ENCODE measurements at places on chromosomes 2 and 18. TPM values are rescaled to one million over a fixed set of nuclear protein-coding genes. Genes with fewer than 3 reads are reported as not detected.
A peak's percentile ranks its signal among the peaks of the same experiment; 100 is the strongest.

GRCh38 chr2:179985163-179985820 is 21.8 kb downstream of the CWC22 start:
- DNase-seq, result no peak
- H3K4me3 ChIP-seq, result no peak overlapping the region

DNA sequence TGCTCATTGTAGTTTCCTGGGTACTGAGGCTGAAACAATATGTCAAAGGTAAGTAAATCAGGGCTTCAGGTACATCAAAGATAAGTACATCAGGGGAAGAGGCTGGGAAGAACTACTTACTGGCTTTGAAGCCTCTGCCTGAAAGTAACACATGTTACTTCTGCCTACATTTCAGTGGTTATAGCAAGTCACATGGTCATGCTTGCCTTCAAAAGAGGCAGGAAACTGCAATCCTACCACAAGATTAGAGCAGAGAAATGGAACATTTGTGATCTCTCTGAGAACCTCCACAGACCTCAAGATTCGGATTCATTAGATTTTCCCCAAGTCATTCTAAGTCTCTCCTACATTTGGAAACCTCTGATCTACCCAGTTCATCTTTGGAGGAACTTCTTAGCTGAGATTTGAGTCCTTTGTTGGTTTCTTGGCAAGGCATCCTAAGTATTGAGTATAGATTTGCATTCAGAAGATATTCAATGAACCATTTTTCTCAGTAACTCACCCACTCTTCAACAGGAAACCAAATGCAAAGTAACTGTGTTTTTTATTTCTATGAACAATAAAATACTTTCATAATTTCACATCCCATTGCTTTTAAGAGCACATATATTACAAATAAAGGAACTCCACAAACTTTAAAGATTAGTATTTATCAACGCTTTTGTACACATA is 48.5 kb upstream of the CCDC195 start:
- H3K36me3 ChIP-seq, result peaks cover 91% of the 10 kb centered on the region
- no peaks in the 10 kb centered on the region for H3K4me1 ChIP-seq
- H3K27ac ChIP-seq, result no peak overlapping the region
- no peak for DNase-seq

DNA sequence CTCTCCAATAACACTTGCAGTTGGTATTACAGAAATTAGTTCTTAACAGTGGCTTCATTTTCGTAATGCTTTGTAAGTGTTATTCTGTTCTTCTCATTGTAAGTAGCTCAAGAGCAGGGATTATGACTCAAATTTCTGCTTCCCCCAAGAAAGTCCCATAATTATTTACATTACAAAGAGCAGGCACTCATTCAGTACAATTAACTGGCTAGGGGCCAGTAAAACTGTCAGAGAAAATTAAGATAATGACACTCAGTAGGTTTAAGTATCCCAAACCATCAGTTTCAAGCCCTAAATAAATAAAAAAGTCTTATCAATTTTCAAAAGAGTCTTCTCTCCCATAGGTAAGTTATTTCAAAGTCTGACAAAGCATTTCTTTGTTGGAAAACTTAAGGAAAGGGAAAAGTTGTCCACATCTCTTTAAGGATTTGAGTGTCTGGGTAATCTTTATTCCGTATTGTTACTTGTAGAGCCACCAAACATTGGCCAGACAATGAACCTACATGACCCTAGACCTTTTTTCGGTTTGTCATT is 137.1 kb downstream of the ARHGAP28 start:
- no peaks in the 10 kb centered on the region for H3K36me3 ChIP-seq
- H3K27ac ChIP-seq, result no peak overlapping the region
- H3K4me3 ChIP-seq, result no peak overlapping the region
- no peaks in the 10 kb centered on the region for H3K27me3 ChIP-seq

GRCh38 chr2:170409164-170409535 is 231.2 kb downstream of the MYO3B start:
- DNase-seq, result peak; percentile 77
- H3K27ac ChIP-seq, result no peak overlapping the region
- H3K4me3 ChIP-seq, result no peak overlapping the region

- no peaks in the 10 kb centered on the region for H3K4me1 ChIP-seq
- H3K4me3 ChIP-seq, result no peak overlapping the region
- no peaks in the 10 kb centered on the region for H3K36me3 ChIP-seq
- DNase-seq, result no peak
- no peaks in the 10 kb centered on the region for H3K27me3 ChIP-seq
- H3K27ac ChIP-seq, result no peak overlapping the region
Observed at GRCh38 chr2:220491670-220492069, 864.2 kb downstream of the SLC4A3 start.

DNA sequence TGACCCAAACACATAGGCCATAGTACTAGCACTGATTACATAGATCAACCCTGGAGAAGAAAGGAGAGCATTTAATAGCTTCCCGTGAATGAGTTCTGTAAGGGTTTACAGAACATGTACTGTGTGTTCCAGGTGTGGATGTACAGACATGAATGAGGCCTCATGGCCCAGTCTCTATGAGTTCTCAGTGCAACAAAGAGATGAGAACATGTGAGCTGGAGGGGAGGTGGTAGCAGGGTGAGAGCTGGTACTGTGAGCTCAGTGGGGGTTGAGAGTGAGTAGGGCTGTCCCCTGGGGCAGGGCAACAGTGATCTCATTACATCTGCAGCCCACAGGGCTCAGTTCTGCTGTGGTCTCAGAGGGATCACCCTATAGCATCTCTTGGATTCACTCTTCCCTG is 42.6 kb upstream of the SPRED2 start:
- no peaks in the 10 kb centered on the region for H3K36me3 ChIP-seq
- H3K4me1 ChIP-seq, result no peaks in the 10 kb centered on the region
- no peaks in the 10 kb centered on the region for H3K27me3 ChIP-seq
- H3K27ac ChIP-seq, result no peak overlapping the region
- no peak overlapping the region for H3K4me3 ChIP-seq
- no peak for DNase-seq

- H3K27ac ChIP-seq, result no peak overlapping the region
- H3K36me3 ChIP-seq, result no peaks in the 10 kb centered on the region
- no peaks in the 10 kb centered on the region for H3K27me3 ChIP-seq
- no peak for DNase-seq
- H3K4me1 ChIP-seq, result no peaks in the 10 kb centered on the region
Observed at GRCh38 chr2:126309185-126309584, 346.8 kb upstream of the GYPC start.

DNA sequence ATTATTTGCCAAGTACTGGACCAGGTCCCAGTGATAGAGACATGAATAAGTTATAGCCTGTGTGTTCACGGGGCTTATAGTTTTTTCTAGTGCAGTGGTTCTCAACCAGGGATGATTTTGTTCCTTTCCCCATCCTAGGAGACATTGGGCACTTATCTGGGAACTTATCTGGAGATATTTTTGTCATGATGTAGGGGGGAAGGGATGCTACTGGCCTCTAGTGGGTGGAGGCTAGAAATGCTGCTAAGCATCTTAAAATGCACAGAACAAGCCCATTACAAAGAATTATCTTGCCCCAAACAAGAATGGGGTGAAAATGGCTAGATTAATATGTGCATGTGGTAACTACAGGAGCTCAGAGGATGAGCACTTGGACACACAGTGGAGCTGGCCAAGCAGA is 75.2 kb downstream of the KLHL29 start:
- H3K36me3 ChIP-seq, result no peaks in the 10 kb centered on the region
- peaks cover 2% of the 10 kb centered on the region for H3K27me3 ChIP-seq
- no peaks in the 10 kb centered on the region for H3K4me1 ChIP-seq
- no peak overlapping the region for H3K27ac ChIP-seq

- no peak overlapping the region for H3K27ac ChIP-seq
- H3K4me1 ChIP-seq, result peaks cover 34% of the 10 kb centered on the region
- no peak for DNase-seq
Observed at GRCh38 chr2:33500177-33500576, 23.7 kb downstream of the RASGRP3 start.

- no peak for DNase-seq
- H3K4me1 ChIP-seq, result no peaks in the 10 kb centered on the region
- H3K4me3 ChIP-seq, result no peak overlapping the region
- no peaks in the 10 kb centered on the region for H3K36me3 ChIP-seq
Observed at GRCh38 chr2:140639628-140640027, 1491.2 kb downstream of the LRP1B start.

DNA sequence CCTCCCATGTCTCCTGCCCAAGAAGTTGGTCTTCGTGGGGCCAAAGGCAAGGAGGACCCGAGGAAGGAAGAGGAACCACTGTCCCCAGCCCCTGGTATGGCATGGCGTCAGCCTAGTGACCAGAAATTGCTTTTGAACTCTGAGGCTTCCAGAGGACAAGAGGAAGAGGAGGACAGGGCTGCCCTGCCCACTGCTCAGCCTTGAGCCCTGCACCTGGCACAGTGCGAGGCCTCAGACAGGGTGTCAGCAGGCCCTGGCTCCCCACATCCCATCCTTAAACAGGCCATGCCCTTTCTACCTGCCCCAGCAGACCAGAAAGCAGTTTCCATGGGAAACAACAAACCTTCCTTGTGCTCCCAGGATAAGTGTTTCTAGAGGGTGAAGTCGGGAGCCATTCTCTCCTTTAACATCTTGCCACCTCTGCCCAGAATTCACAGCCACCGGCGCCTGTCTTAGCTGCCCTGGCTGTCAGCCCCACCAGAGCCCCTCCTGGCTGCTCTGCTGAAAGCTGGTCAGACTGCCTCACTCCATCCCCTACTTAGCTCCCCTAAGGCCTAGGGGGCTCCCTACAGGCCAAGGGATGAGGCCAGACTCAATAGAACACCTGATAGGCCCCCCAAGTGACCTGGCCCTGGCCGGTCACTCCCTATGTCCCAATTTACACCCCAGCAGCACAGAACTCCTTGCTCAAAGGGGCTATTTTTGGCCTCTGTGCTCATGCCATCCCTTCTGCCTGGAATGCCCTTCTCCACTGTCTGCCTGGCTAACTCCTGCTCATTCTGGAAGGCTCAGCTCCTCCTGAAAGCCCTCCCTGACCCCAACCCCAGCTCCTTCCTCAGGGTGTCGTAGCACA is 20.6 kb downstream of the ATOH8 start:
- H3K27me3 ChIP-seq, result peaks cover 25% of the 10 kb centered on the region
- no peaks in the 10 kb centered on the region for H3K36me3 ChIP-seq
- no peak for DNase-seq
- H3K4me1 ChIP-seq, result peaks cover 10% of the 10 kb centered on the region
- no peak overlapping the region for H3K27ac ChIP-seq
- H3K4me3 ChIP-seq, result no peak overlapping the region

The NEU2 gene
- polyA plus RNA-seq, result not detected

DNA sequence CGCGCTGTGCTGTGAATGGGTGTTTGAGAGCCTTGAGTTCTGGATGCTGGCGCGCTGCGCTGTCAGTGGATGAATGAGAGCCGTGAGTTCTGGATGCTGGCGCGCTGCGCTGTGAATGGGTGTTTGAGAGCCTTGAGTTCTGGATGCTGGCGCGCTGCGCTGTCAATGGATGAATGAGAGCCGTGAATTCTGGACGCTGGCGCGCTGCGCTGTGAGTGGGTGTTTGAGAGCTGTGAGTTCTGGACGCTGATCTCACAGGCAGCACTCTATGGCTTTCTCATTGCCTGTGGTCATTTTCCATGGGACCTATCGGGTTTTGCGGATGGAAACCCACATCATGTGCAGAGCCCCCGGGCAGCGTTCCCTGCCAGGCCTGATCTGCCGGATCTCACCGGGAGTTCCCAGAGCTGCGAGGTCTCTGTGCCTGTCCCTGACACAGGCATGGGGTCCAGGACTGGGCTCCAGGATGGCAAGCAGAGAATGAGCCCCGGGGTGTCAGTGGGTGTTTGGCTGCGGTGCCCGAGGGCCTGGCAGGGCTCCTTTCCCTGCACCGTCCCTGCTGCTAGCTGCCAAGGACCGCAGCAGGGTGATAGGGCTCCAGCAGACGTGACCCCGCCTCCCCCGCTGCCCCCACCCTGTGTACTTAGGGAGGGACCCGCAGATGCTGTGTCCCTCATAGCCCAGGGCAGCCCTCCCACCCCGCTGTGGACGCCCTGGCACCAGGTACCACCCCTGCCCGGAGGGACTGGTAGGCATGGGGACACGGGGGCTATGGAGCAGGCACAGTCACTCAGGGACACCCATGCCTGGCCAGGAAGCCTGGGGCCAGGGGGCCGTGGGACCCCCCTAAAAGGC is 9.7 kb downstream of the PDCD1 start:
- no peaks in the 10 kb centered on the region for H3K27me3 ChIP-seq
- peaks cover 12% of the 10 kb centered on the region for H3K4me1 ChIP-seq
- no peak for DNase-seq
- no peak overlapping the region for H3K4me3 ChIP-seq

DNA sequence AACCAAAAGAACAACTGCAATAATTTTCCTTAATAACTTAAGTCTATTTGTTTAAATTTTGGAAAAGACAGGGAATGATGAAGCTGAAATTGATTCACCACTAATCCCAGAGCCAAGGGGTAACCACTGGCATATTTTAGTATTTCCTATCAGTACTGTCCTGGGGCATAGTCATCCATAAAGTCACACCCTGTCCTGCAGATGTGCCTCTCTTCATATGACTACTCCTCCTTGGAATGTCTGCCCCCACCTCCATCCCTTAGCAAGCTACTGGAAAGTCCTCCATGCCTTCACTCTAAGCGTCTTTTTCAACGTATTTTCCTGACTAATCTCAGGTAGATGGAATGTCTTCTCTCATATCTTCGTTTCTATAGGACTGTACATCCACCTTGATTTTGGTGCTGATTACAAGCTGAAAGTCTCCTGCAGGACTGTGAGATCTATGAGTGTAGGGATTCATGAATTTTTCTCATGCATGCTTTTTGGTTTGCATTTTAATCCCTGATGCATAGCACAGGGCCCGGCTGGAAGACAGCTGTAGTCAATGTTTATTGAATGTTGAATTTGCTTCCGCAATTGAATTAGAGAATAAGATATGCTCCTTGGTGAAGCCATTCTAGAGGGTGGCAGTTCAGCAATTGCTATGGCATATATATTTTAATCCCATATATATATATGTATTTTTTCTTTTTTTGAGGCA is 85.6 kb downstream of the MOGAT1 start:
- DNase-seq, result no peak
- no peaks in the 10 kb centered on the region for H3K4me1 ChIP-seq
- H3K36me3 ChIP-seq, result no peaks in the 10 kb centered on the region
- no peak overlapping the region for H3K27ac ChIP-seq
- no peaks in the 10 kb centered on the region for H3K27me3 ChIP-seq
- H3K4me3 ChIP-seq, result no peak overlapping the region

- no peak overlapping the region for H3K4me3 ChIP-seq
- no peaks in the 10 kb centered on the region for H3K4me1 ChIP-seq
- H3K27me3 ChIP-seq, result no peaks in the 10 kb centered on the region
- H3K27ac ChIP-seq, result no peak overlapping the region
- no peak for DNase-seq
Observed at GRCh38 chr2:5538772-5539171, 153.4 kb upstream of the SOX11 start.
